SK-MEL-5 (cell line): ENCODE measurements at places on chromosomes 4 and X. TPM values are rescaled to one million over a fixed set of nuclear protein-coding genes. Genes with fewer than 3 reads are reported as not detected.

GRCh38 chr4:147463065-147463464 is 17.8 kb upstream of the EDNRA start:
- no peak for DNase-seq

The CCSER1 gene
- total RNA-seq: 23.1 and 23.8 TPM in 2 replicates

GRCh38 chr4:13928214-13928613 is 300.7 kb upstream of the BOD1L1 start:
- peak; percentile 76 for DNase-seq

The FAM53A gene
- total RNA-seq: 1.7 and 2.1 TPM in 2 replicates

DNA sequence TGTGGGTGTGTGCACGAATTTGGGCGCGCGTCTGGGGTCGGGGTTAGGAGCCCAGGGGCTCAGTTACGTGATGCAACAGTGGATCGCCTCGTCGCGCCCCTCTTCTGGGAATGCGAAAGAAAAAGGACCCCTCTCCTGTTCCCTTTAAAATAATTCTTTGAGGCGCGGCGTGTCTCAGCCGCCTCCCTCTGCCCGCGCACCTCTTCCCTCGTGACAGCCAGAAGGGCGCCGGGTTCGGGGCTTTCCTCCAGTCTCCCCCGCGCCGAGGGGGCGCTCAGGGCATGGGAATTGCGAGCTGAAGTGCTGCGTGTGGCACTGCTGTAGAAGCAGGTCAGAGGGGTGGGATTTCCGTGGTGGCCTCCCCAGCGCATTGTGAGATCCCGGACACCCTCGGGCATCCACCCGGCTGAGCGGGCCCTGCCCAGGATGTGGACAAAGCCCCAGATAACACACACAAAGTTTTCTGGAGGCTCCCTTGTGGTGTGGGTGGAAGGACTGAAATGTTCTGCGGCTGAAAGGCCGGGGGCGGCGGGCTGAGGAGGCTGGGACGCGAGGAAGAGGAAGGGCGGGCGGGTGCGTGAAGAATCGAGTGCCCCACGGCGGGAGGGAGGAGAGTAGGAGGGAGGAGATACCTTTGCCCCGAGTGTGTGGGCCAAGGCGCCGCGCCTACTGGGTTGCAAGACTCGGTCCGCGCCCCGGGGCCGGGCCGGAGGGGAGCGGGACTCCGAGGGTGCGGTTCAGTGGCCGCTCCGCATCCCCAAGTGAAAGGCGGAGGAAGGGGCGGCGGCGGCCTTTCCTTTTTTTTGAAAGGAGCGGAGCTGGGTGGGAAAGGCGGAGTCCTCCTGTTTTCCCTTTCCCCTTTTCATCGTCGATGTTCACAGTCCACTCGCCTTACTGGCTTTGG is 752 bp downstream of the SEPTIN11 start:
- DNase-seq: peak; percentile 29

The TREX2 gene
- total RNA-seq: 0.19 and 0.40 TPM in 2 replicates

The CENPVL2 gene
- total RNA-seq: 0.32 TPM in 1 of 2 replicates, not detected in the other

GRCh38 chrX:38260231-38260630 is 39.6 kb upstream of the SRPX start:
- peak; percentile 72 for DNase-seq

GRCh38 chrX:115147220-115147619 is 42.0 kb upstream of the RBMXL3 start:
- DNase-seq: peak; percentile 41

The IL1RAPL1 gene
- total RNA-seq: 0.32 and 0.53 TPM in 2 replicates

- DNase-seq: no peak
Measured at GRCh38 chr4:182189103-182189878, 53.9 kb upstream of the TENM3 start.

The CFAP99 gene
- not detected in 2 replicates for total RNA-seq

GRCh38 chr4:55613621-55614020 is 21.6 kb upstream of the PDCL2 start:
- DNase-seq: no peak

GRCh38 chr4:60934566-60935295 is 265.4 kb upstream of the ADGRL3 start:
- DNase-seq: no peak

DNA sequence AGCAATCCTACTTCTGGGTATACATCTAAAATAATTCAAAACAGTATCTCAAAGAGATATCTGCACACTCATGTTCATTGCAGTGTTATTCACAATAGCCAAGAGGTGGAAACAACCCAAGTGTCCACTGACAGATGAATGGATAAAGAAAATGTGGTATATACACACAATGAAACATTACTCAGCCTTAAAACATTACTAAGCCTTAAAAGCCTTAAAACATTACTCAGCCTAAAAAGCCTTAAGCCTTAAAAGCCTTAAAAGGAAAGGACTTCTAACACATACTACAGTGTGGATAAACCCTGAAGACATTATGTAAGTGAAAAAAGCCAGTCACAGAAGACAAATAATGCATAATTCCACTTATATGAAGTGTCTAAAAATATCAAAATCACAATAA is 40.3 kb upstream of the TFDP3 start:
- no peak for DNase-seq

DNA sequence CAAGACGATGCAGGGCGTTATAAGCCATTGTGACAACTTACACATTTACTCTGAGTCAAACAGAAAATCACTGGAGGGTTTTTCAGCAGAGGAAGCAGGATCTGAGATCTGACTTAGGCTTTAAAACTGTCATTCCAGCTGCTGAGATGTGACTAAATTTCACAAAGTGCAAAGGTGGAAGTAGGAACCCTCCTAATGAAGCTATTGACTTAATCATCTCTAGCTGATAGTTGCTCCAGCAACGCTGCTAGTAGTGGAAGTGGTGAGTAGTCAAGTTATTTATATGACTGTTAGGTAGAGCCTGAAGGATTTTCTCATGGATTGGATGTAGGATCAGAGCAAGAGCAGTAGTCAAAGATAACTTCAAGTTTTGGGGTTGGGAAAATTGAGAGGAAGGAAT is 218.6 kb downstream of the GRID2 start:
- no peak for DNase-seq

- DNase-seq: no peak
Measured at GRCh38 chr4:148444296-148445070, 2.3 kb upstream of the NR3C2 start.

DNA sequence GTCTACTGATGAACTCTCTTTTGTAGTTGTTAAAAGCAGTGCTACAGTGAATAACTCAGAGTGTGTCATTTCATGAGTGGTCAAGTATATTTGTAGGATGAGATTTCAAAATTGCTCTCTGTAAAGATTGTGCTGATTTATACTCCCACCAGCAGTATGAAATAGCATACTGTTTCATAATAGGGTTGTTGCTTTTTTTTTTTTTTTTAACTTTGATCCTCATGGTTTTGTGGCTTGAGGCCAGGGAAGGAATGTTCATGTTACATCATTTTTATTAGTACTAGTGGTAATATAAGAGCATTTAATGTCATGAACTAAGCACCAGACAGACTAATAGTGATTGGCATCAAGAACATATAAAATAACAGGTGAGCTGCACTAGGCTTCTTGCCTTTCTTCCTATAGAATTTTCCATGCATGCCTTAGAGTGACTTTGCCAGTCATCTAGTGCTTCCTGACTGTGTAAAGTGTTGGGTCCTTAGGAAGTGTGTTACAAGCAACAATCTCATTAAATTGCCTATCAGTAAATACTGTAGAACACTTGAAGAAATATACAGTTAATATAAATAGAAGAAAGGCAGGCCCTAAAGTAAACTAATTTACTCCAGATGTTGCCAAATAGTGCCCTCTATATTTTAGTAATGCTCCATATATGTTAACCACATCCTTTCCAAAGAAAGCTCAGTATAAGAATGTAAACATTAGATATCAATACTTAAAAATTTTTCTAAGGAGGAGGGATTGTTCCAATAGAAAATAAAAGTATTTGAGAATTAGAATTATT is 38.6 kb upstream of the MSMO1 start:
- peak; percentile 3 for DNase-seq
